ENCODE measurements at places on chromosomes 7 and 10. TPM values are rescaled to one million over a fixed set of nuclear protein-coding genes. Genes with fewer than 3 reads are reported as not detected.

GRCh38 chr10:69976795-69977546 lies 75.7 kb upstream of the MACROH2A2 start:
- no peak for DNase-seq

GRCh38 chr10:110241841-110242240 lies 34.4 kb downstream of the MXI1 start:
- DNase-seq, result no peak

GRCh38 chr7:1249731-1250130 lies 17.1 kb downstream of the UNCX start:
- DNase-seq, result no peak

DNA sequence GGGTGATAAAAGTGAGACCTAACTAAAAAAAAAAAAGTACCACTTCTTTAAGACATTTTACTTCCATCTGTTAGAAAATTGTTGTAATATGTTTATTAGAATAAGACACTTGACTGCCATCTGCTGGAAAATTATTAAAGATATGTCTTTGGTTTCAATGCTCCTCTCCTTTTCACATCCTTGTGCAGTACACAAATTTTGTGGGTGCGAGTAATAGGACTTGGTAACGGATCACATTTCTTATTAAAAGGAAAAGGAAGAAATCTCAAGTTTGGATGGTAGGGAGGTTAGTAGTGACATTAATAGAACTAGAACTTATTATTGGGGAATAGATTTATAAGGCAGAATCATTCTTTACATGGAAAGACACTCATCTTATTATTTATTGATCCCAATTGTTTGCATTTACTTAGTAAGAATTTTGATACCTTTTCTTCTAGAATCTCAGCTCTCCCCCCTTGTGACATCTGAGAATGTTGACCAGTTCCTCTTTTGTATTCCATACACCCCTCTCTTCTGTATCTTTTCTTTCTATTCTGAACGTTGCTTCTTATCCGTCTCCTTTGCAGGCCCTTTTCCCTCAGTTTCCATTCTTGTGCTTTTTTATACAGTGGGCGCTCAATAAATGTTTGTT lies 43.0 kb upstream of the RPA3 start:
- DNase-seq, result no peak

- DNase-seq, result no peak
Observed at GRCh38 chr7:83457022-83457892, 191.7 kb downstream of the SEMA3E start.

DNA sequence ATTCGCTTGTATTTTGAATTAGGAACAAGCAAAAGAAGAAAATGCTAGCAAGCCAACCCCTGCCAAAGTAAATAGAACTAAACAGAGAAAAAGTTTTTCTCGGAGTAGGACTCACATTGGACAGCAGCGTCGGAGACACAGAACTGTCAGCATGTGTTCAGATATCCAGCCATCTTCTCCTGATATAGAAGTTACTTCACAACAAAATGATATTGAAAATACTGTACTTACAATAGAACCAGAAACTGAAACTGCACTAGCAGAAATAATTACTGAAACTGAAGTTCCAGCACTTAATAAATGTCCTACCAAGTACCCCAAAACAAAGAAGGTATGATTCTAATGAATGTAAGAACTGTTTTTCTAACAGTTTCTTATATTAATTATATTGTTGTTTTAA lies 87.9 kb downstream of the KMT2E start:
- DNase-seq, result no peak

GRCh38 chr7:46654546-46655443 lies 733.7 kb upstream of the IGFBP3 start:
- DNase-seq, result no peak

GRCh38 chr7:55827577-55827976 lies 35.0 kb downstream of the SEPTIN14 start:
- DNase-seq, result no peak

GRCh38 chr10:77325233-77325537 lies 312.4 kb downstream of the KCNMA1 start:
- no peak for DNase-seq

DNA sequence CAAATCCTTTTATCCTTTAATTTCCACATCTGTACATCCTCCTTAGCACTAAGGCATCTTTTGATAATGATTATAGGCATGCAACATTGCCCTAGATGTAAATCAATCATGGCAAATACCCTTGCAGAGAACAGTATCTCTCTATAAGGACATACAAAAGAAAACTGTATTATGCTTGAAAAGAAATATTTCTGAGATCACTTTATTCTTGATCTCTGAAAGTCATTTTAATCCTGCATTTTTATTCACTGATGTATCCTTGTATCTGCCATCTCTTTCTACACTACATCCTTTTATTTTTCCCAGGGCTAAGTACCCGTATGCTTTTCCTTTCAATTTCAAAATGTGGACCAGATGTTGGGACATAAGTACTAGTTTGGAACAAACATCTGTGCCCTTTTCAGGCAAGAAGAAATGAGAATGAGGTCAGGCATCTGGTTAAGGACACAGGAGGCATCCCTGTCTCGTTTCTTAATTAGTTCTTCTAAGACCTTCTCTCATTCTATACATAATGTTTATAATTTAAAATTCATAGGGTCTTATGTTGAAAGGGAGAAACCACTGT lies 338.6 kb downstream of the CNTNAP2 start:
- DNase-seq, result no peak

- DNase-seq, result no peak
Observed at GRCh38 chr10:112434988-112435619, 11.6 kb downstream of the ZDHHC6 start.

DNA sequence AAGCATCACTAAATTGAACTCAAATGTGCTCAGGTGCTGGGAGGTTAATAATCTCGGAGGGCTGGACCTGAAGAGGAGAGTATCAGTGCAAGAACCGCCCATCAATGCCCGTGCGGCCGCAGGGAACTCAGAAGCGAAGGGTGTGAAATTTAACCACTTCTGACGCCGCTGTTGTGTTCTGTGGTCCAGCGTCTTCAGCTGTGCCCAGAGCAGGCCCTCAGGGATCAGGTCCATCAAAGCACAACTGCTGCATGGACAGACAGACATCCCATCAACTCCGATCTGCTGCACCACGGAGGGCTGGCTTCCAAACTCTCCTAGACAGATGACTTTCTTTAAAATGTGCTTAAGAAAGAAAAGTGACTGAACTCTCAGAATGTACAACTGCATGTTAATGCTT lies 144.9 kb upstream of the TCERG1L start:
- no peak for DNase-seq

DNA sequence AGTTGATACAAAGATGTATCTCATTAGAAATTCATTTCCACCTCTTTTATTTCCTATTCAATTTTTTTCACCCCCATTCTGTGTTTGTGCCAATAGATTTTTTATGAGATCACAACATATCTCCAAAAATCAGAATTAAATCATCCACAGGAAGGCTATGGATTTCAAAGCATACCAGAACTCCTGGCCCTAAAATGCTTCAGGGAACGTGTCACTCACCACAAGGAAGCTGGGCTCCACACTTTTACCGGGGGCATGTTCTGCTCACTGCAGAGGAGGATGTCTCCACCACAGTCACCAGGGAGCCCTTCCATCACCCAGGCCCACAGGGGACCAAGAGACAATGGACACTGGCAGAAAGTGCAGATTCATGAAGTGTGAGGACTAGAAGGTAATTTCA lies 456.8 kb downstream of the KCNMA1 start:
- no peak for DNase-seq

- DNase-seq, result no peak
Observed at GRCh38 chr7:25622695-25623094, 394.4 kb upstream of the NPVF start.

DNA sequence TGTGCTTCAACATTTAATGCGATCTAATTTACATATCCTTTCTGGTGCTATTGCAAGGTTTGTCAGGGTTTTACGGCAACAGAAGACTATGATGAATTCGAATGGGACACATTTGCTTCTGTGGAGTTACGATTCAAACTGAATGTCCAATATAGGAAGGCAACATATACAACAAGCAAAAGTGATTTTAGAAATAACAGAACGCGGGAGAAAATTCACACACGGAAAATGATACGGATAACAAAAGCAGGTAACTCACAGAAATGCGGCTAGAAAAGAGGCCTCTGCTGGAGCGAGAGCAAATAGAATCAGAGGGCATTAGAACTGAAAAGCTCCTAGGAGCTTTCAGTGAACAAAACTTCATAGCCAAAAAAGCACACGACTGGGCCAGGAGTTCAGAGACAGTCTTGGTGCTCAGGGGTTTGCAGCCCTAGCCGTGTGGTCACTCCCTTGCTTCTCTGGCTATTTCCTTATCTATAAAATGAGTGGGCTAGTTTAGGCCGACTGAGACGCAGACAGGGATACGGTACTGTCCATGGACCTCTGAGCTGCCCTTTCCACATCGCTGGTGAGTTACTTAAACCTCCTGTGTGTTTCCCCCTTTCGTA lies 557 bp upstream of the TAX1BP1 start:
- no peak for DNase-seq

GRCh38 chr10:117000580-117000979 lies 4.4 kb downstream of the SHTN1 start:
- no peak for DNase-seq

DNA sequence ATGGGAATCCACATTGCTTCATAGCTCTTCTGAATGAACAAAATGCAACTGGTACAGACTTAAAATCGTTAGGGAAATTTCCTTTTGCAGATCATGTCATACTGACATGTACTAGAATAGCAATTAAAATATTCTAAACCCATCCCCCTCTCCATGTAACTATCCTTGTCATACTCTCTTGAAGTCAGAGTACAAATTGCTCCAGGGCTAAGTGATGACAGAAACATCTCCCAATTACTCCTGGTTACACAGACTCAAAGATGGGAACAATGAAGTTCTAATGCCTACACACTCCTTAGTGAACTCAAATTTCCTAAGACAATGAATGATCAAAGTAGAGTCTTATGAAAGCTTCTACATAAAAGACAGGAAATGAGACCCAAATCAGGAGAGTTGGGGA lies 87.2 kb downstream of the PDE1C start:
- no peak for DNase-seq

- no peak for DNase-seq
Observed at GRCh38 chr7:151385626-151386300, 24.1 kb downstream of the WDR86 start.

- DNase-seq, result no peak
Observed at GRCh38 chr10:88243836-88244730, 339.0 kb downstream of the RNLS start.

GRCh38 chr10:48943096-48943495 lies 3.5 kb upstream of the LRRC18 start:
- DNase-seq, result no peak

GRCh38 chr10:133110133-133110532 lies 22.4 kb downstream of the ADGRA1 start:
- DNase-seq, result no peak

GRCh38 chr10:131574707-131575430 lies 263.3 kb upstream of the TCERG1L start:
- no peak for DNase-seq

Gene TAS2R41
- total RNA-seq, result 1.3 TPM

Gene ABCB4
- 0.27 TPM for total RNA-seq

Gene ARHGAP19
- total RNA-seq, result 3.8 TPM

Gene AGBL3
- total RNA-seq, result 0.81 TPM

Gene EN2
- total RNA-seq, result not detected

Gene GIMAP7
- total RNA-seq, result 16.7 TPM

Gene SYT15
- 0.27 TPM for total RNA-seq

Gene HHEX
- 68.7 TPM for total RNA-seq

All from hematopoietic multipotent progenitor cell (in vitro differentiated cells).